ENCODE measurements at places on chromosomes 2 and 18.

- DNase-seq: no peak
These were observed 132.9 kb downstream of the FMNL2 start for GRCh38 chr2:152467677-152468410.

DNA sequence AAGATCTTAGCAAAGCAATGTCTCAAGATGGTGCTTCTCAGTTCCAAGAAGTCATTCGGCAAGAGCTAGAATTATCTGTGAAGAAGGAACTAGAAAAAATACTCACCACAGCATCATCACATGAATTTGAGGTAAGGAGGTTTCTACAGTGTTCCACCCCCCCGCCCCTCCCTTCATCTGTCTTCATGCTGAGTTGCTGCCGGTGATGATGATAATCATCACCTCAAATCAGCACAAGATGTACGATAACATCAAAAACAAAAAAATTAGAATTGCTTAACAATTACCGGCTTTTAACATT, 14.6 kb downstream of the UGP2 start:
- DNase-seq: no peak

DNA sequence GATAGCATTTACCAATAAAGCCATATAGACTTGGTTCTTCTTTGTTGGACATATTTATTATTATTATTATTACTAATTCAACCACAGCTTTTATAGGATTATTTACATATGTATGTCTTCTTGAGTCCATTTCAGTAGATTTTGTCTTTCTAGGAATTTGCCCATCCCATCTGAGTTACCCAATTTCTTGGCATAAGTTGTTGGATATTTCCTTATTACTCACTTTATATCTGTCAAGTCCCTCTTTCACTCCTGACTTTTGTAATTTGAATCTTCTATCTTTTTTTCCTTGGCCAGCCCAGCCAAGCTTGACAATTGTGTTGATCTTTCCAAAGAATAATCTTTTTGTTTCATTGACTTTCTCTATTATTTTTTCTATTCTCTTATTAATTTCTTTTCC, 543.7 kb downstream of the SUCLG1 start:
- no peak for DNase-seq

DNA sequence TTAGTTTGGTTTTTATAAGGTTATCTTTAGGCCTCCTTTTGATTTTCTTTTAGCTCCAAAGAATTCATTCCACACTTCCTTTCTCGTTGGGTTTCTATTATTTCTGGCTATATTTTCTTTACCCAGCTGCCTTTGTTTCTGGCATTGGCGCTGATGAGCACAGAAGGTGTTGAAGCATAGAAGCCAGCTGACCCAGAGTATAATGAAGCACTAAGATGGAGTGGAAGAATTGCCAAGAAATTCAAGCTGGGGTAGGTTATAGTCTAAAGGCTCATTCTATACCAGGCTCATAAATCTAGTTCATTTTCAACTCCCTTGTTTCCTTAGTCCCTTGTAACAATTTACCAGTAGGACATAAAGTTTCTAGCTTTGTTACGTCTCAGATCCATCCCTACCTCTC, 169.5 kb downstream of the HRH4 start:
- DNase-seq: no peak

- no peak for DNase-seq
These were observed 41.1 kb downstream of the LDAH start for GRCh38 chr2:20781656-20782265.

GRCh38 chr2:240909216-240909974, 3.3 kb downstream of the CROCC2 start:
- no peak for DNase-seq

DNA sequence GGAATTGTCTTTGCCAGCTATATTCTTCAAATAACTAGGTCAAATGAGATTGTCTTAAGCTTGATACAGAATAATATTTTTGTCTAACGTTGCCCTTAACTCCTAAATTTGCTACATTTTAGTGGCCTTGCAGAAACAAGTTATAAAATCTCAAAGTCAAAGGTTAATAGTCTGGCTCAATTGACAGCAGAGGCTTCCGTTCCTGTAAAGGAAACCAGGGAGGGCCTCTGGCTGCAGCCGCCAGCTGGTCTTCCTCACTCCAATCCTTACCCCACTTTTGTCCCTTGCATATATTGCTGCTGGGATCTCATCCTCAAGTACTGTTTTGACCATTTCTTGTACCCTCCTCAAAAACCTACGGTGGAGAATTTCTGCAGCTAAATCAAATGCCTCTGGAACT, 17.1 kb downstream of the CYB5A start:
- DNase-seq: no peak

All from iPS DF 19.7 (cell line).